Fibroblast of lung (primary cell): ENCODE measurements at places on chromosomes 1 and 21. TPM values are rescaled to one million over a fixed set of nuclear protein-coding genes. Genes with fewer than 3 reads are reported as not detected.
A peak's percentile ranks its signal among the peaks of the same experiment; 100 is the strongest.

The LEMD1 gene
- not detected in 2 replicates for total RNA-seq

The PLD5 gene
- total RNA-seq = under 0.01 TPM in 1 of 2 replicates, not detected in the other

DNA sequence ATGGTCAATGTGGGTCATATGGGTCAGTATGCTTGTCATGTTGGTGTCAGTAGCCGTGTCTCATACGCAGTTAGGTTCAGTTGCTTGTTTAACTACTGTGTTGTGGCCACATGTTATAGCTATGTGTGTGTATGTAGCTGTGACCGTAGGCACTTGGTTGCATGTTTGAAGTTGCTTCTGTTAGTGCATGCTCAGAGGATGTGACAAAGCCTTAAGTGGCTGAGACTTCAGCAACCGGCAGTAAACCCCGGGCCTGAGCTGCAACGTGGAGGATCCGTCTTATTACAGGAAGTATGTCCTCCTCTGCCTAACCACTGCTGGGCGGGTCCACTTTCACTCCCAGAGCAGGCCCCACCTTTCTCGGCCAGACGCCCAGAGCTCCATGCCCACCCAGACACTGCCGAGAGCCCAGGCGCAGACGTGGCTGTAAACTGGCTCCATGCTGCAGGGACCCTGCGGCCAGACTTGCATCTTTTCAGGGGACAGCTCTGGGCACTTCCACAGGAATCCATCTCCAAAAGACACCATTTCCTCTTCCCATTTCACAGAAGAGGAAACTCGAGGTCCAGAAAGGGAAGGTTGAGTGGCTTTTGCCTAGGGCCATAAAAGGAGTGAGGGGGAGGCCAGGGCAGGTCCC, 2.2 kb downstream of the TCEA3 start:
- H3K4me1 ChIP-seq = peaks cover 11% of the 10 kb centered on the region
- peak; percentile 82 for DNase-seq
- peak overlapping the region; percentile 61 for H3K27ac ChIP-seq

GRCh38 chr1:110225212-110225611, 15.1 kb downstream of the KCNC4 start:
- no peaks in the 10 kb centered on the region for H3K27me3 ChIP-seq
- H3K4me1 ChIP-seq = no peaks in the 10 kb centered on the region

DNA sequence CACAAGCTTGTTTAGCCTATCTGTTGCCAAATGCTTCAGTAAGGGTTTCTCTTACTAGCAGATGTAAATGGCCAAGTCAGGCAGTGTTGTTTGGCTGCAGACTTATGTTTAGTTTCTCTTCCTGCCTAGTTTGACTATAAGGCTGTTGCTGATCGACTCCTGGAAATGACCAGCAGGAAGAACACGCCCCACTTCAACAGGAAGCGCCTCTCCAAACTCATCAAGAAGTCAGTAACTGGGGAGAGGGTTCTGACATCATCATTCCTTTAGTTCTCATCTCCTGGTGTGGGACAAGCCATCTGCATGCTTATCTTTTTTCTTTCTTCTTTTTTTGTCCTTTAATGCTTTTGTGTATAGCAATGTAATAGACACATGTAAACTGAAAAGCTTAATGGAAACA, 25.1 kb downstream of the RRP1B start:
- no peak overlapping the region for H3K27ac ChIP-seq
- H3K4me1 ChIP-seq = no peaks in the 10 kb centered on the region
- H3K4me3 ChIP-seq = no peak overlapping the region

- no peak within 1 kb of the TSS for H3K4me3 ChIP-seq
- no peaks in the 10 kb centered on the region for H3K4me1 ChIP-seq
- no peak within 1 kb of the TSS for H3K27ac ChIP-seq
- DNase-seq = no peak
These were observed at the start of gene PRAMEF12 for GRCh38 chr1:12773438-12773837. PRAMEF12 (plus strand) TSS chr1:12773738; CDS start chr1:12774868, 1,130 bp downstream.
